ENCODE measurements at places on chromosomes 11 and 22.
A peak's percentile ranks its signal among the peaks of the same experiment; 100 is the strongest.

DNA sequence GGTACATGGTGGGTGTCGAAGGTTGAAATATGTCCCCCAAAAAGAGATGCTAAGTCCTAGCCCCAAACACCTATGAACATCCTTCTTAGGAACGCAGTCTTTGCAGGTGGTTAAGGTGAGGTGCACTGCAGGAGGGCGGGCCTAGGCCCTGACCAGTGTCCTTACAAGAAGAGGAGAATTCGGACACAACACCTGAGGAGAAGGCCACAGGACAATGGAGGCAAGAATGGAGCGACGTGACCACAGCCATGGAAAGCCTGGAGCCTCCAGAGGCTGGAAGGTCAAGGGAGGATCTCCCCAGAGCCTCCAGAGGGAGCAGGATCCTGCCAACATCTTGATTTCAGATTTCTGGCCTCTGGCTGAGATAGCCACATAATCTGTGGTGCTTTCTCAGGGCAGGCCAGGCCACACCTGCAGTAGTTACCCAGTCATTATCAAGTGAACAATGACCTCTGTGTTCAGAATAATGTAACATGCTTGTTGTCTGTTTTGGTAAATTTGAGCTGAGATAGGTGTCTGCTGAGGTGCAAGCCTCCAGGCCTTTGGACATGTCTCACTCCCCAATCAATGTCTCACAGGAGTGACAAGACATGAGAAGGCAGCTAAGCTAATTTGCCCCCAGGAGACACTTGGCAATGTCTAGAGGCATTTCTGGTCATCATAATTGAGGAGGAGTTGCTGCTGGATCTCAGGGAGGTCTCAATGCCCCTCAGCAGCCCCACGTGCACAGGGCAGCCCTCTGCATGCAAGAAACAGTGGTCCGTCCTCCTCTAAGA lies 498.9 kb downstream of the BRD1 start:
- no peak for DNase-seq

DNA sequence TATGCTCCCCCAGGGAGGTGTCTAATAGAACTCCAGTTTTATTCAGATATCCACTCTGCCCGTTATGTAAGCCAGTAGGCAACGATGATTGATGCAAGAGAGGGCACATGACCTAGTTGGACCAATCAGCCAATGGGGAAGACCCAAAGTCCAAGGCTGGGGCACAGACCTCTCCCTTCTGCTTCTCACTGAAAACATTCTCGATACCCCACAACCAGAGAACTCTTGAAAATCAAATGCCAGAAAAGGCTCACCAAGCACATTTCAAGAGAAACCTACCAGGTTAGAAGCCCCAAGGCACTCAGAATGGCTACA lies 7.4 kb downstream of the HIRA start:
- DNase-seq: no peak

- DNase-seq: no peak
Measured at GRCh38 chr11:13920756-13921155, 41.8 kb upstream of the SPON1 start.

DNA sequence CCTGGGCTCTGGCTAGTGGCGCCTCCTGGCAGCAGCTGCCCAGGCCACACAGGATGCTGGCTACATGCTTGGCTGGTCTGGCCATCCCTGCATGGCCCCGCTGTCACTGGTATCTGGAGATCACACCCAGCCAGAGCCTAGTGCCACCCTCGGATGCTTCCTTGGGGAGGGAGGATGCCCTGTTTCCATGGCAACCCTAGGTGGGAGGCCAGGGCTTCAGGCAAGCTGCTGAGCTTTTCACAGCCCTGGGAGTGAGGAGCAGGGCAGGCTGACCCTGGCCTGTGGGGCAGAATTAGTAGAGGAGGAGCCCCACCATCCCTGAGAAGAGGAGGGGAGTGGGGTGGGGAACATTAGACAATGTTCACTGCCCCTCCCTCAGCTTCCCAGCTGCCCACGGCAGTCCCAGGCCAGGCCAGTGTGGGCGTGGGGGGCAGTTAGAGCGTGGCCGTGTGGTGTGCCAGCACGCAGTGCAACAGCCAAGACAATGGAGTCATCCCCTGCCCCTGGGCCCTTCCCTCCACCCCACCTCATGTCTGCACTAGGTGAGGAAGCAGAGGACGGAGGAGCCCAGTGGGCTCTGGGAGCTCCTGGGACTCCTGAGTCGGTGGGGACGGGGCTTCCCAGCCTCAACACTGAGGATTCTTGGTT lies 50.4 kb downstream of the PARVB start:
- no peak for DNase-seq

GRCh38 chr11:8090756-8091155 lies 9.7 kb downstream of the TUB start:
- no peak for DNase-seq

DNA sequence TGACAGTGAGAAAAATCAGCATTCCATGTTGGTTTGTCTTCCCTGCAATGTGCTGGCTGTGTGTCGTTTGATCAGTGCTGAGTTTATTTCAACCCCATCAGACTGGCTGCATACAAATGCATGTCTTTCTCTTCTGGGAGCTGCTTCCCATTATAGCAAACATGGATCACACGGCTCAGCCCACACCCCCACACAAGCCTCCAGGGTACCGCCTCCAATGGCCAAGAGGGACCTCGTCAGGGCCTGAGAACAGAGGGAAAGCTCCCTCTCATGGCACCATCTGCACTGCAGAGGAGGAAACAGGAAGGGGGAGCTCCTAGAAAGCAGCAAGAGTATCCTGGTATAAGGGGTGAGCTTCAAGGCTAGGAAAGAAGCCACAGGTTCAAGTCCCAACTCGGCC lies 214.2 kb downstream of the LARGE1 start:
- no peak for DNase-seq

- no peak for DNase-seq
Measured at GRCh38 chr11:7793233-7793632, 3.5 kb downstream of the OR5P2 start.

- DNase-seq: peak; percentile 13
Measured at GRCh38 chr11:28343304-28344233, 235.4 kb downstream of the METTL15 start.

DNA sequence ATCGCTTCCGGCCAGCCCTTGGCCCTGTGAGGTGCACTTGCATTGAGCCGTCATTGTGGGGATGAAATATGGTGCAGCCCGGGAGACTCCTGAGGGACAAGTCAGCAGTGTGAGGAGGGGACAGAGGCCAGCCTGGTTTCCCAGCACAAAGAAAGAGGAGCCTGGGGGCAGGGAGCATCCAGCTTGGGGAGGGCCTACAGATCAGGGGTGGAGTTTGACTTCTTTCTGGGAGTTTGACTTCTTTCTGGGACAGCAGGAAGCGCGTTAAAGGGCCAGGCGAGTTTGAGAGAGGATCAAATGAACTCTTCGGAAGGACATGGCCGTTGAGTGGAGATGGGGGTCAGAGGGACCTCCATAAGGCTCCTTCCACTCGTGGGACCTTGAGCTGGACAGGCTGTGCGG lies 91.9 kb downstream of the LRRC32 start:
- no peak for DNase-seq

- no peak for DNase-seq
Measured at GRCh38 chr22:26656891-26657851, at the start of gene MIAT. Gene MIAT, plus strand, starts transcription at chr22:26657588.

DNA sequence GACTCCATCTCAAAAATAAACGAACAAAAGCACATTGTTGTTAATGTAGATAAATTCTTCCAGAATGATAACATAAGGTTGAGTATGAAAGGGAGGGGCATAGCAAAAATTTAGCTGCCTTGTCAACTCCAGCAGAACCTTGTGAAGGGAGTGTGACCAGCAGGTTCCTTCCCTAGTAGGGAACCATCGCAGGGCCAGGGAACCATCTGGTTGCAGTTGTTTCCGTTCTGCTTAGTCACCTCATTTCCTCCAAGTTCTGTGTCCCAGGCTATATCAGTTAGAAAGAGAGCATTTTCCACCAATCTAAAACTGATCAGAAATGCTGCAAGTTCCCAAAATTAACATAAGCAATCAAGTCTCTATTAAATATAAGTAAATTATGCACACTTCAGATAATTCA lies 126.7 kb upstream of the BLID start:
- DNase-seq: no peak

DNA sequence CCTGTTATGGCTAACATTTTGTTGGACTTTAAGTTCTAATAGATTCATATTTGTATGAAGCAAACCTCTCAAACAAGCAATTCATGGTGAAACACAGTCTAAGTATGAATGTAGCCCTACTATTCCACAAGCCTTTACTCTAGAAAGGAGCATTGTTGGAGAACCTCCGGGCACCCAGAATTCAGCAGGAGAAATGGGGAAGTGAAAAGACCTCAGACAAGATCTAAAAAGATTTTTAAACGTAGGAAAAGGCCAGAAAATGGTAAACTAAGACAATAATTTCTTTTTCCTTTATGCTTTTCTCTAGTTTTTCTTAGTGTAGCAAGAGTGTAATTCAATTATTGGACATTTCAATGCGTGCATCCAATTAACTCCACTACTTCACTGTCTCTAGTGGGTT lies 426.4 kb downstream of the INSC start:
- DNase-seq: no peak

- DNase-seq: no peak
Measured at GRCh38 chr22:44139773-44140172, 41.0 kb upstream of the PARVG start.

- no peak for DNase-seq
Measured at GRCh38 chr22:24463071-24463760, 31.9 kb upstream of the UPB1 start.

DNA sequence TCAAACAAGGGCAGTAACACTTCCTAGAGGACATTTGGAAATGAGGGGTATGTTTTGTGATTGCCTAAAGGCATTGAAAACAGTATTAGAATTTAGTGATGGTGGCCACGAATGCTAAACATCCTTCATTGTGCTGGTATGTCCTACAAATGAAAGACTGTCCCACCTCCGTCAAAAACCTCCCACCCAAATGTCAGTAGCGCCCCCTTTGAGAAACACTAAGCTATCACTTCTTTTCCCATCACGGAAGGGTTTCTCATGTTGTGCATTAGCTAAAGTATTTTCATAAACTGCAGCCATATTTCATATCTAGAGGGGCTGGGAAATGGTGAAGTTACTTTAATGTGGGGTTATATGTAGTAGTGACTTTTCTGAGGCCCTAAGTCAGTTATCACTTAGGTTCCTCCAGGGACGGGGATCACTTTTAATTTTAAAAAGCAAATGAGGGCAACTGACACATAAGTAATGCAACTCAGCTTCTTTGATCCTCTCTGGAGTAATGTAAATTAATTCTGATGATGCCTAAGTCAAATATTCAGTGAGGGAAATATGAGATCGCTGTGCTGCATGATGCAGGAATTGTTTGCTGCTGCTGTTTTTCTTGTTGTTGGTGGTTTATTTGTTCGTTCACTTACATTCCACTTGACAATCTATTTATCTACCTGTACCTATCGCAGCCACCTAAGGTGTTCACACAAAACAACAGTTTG lies 1403.4 kb upstream of the TENM4 start:
- no peak for DNase-seq
